GM12865 (cell line): ENCODE measurements at places on chromosomes 5 and 9.
A peak's percentile ranks its signal among the peaks of the same experiment; 100 is the strongest.

GRCh38 chr9:17578911-17579793 is at the start of gene SH3GL2:
SH3GL2 (plus strand) TSS chr9:17579066.
- DNase-seq: peak; percentile 7

GRCh38 chr5:87277279-87277835 is 9.7 kb downstream of the RASA1 start:
- no peak for DNase-seq

DNA sequence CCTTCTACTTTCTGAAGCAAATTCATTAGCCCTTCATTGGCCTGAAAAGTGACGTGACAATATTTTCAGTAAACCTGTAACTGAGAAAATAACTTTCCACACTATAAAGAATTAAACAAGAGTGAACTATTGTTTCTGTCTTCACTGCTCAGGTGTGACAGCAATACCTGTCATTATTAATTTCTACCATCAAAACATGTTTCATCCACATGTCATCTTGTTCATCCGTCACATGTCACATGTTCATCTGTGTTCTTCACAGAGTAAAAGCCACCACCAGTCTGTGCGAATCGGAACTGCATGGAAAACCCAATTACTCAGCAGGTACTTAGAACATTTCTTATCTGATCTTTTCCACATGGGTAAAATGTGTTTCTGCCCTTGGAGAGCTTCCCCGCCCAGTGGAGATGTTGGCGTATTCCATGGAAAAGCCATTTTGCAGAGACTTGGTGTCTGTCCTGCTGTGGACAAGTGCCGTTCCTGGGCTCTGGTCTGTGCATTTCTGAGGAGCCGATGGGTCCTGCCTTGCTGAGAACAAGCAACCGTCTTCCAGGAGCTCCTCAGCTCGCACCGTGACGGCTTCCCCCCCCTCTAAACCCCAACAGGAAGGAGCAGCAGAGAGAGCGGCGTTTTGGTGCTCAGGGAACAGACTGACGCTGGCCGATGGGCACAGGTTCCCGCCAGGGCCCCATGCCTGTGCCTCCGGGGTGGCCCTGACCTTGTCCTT is 10.6 kb upstream of the EXOC3 start:
- no peak for DNase-seq

DNA sequence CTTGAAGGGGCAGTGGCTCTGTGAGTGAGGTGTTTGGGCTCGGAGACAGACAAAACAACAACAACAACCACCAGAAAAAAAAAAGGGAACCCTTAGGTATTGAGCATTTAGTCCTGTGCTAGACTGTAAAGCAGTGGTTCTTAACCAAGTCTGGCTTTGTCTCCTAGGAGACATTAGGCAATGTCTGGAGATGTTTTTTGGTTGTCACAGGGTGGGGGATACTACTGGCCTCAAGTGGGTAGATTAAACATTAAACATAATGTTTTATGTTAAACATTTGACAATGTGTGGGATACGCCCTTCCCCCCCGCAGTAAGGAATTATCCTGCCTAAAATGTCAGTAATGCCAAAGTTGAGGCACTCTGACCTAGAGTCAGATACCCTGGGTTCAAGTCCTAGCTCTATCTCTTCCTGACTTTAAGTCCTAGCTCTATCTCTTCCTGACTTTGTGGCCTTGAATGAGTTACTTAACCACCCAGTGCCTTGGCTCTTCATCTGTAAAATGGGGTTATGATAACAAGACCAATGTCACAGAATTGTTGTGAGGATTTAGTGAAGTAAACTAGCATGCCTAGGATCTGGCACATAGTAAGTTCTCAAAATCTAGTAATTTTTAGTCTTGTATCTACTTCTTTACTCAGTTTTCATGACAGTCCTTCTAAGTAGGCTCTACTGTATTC is 1.8 kb downstream of the TRIM32 start:
- DNase-seq: no peak
